Activated CD4-positive, alpha-beta T cell treated with anti-CD3 and anti-CD28 coated beads, Interleukin-2, Interleukin-6, amounts not matched to agents 100 ng/mL and 50 ng/mL, durations not matched to agents 16 hours and 8 hours (primary cell): ENCODE measurements at places on chromosomes 12 and 14.
A peak's percentile ranks its signal among the peaks of the same experiment; 100 is the strongest.

- peak; percentile 72 for DNase-seq
Observed at GRCh38 chr12:5745251-5745888, 199.7 kb downstream of the ANO2 start.

DNA sequence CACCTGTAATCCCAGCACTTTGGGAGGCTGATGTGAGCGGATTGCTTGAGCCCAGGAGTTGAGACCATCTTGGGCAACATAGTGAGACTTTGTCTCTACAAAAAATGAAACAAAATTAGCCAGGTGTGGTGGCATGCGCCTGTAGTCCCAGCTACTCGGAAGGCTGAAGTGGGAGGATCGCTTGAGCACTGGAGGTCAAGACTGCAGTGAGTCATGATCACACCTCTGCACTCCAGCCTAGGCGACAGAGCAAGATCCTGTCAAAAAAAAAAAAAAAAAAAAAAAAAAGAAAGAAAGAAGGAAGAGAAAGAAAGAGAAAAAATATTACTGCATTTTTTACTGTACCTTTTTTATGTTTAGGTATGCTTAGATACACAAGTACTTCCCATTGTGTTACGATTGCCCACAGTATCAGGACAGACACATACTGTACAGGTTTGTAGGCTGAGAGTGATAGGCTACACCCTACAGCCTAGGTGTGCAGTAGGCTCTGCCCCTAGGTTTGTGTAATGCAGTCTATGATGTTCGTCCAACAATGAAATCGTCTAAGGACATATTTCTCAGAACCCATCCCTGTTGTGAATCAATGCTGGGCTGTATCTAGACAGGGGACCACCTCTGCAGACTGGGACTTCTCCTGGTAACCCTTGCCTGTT, 160.4 kb upstream of the PWP1 start:
- DNase-seq: no peak

- DNase-seq: no peak
Observed at GRCh38 chr14:88305528-88306322, 17.3 kb downstream of the KCNK10 start.

DNA sequence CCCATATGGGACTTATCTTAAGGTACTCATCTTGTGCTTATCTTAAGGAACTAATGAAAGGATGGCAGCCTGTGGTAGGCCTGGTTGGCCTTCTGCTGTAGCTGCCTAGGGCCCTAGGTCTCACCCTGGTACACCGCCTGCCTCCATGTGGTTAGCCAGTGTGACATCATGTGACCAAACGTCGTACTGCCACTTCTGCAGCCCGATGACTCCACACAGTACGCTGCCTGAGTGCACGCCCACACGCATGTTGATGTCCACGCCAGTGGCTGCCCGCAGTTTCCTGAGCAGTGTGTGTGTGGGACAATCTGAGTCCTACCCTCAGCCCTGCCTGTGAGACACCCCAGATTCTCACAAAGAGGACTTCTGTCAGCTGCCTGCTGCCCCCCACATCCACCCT, 5.1 kb downstream of the ADCY4 start:
- peak; percentile 80 for DNase-seq

GRCh38 chr14:36524874-36525745, 5.1 kb upstream of the NKX2-1 start:
- peak; percentile 45 for DNase-seq

DNA sequence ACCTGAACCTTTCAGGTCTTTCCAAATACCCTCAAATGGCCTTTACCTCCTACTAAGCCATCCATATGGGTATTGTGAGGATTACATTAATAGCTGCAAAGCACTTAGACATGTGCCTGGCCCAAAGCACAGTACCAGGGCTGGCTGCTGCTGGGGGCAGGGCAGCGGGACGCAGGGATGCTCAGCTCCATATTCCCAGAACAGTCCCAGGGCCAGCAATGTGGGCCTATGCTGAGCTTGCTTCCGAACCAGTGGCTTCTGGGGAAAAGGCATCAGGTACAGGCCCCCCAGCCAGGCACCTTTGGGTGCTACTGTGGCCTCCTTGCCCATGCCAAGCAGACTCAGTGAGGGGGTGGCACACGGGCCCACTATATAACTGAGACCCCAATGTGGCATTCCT, 10.4 kb downstream of the ACTN1 start:
- no peak for DNase-seq
